ENCODE measurements at places on chromosomes 6 and 20. TPM values are rescaled to one million over a fixed set of nuclear protein-coding genes. Genes with fewer than 3 reads are reported as not detected.

Gene GATA5
- 0.27 TPM for total RNA-seq

Gene HLA-DPA1
- total RNA-seq, result 148 TPM

Gene PRPF6
- 51.9 TPM for total RNA-seq

Gene RFX6
- total RNA-seq, result not detected

Gene MAVS
- total RNA-seq, result 42.1 TPM

Gene SDCBP2
- total RNA-seq, result 4.1 TPM

Gene SCRT2
- total RNA-seq, result not detected

Gene ARHGAP40
- total RNA-seq, result not detected

Gene BPHL
- 4.2 TPM for total RNA-seq

Gene TTK
- not detected for total RNA-seq

Gene BHLHE23
- not detected for total RNA-seq

Gene TFAP2C
- total RNA-seq, result 0.49 TPM

Gene FBXL4
- total RNA-seq, result 31.7 TPM

Gene LGSN
- total RNA-seq, result not detected

Gene TMEM74B
- not detected for total RNA-seq

Gene SLC25A27
- 44.4 TPM for total RNA-seq

Gene BMP2
- 8.3 TPM for total RNA-seq

Gene XKR7
- not detected for total RNA-seq

Gene HDDC2
- 39.9 TPM for total RNA-seq

Gene R3HDML
- total RNA-seq, result not detected

Gene ACOT13
- 5.8 TPM for total RNA-seq

Gene PTK6
- total RNA-seq, result not detected

Gene COX4I2
- not detected for total RNA-seq

Gene MYCT1
- total RNA-seq, result 7.2 TPM

Gene MAP3K7
- total RNA-seq, result 21.5 TPM

Gene LPIN3
- total RNA-seq, result 29.6 TPM

Gene RAET1E
- total RNA-seq, result not detected

Gene SAMD5
- 4.7 TPM for total RNA-seq
